ENCODE measurements at places on chromosomes 5 and 9.

- no peak for DNase-seq
Measured at GRCh38 chr5:154044581-154044980, 5.8 kb downstream of the MFAP3 start.

DNA sequence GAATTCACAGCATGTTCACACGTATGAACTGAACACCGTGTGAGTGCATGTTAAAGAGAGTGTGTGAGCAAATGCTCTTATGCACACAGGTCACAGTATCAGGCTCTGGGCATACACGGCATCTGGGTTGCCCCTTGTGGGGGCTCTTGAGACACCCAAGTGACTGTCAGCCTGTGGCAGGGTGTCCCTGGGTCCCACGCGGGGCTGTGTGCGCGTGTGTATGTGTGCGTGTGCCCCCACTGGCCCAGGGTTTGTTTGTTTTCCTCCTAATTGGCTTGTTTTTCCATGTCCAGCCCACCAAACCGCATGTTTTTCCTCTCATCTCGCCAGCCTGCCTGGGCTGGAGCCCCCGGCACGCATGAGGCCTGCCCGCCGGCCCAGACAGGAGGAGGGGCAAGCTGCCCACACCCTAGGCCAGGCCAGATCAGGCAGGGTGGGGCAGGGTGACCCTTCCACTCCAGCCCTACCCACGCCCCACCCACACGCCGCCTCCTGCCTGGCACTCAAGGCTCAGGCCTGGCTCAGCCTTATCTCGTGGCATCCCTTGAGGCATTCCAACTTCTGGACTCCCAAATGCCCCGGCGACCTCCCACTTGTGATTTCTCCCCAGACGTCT lies 28.8 kb downstream of the CNTFR start:
- DNase-seq: no peak

GRCh38 chr5:160260881-160261815 lies 31.8 kb downstream of the FABP6 start:
- no peak for DNase-seq

DNA sequence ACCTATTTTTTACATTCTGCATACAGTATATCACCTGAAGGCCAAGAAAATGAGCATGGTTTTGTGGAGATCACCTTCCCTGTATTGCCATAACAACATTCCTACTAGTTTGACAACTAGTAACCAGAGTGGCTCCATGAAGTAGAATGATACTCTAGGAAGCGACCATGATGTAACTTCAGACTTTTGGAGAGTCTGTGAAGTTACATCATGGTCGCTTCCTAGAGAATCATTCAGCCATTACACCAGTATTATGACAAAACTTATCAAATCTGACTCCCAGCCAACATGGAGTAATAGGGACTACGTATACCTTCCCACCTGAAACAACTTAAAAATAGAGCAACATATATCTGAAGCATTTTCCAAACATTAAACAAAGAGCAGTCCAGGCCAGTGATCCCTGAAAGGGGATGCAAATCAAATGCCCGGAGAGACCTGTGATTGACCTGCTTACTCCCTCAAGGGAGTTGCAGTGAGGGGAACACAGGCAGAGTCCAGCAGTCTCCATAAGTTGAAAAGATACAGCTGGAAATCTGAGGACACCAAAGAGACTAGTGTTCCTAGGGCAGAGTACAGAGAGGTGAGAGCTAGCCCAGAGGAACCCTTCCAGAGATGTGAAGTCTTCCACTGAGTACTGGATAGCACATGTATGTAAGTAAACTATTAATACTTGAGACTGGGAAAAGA lies 7.8 kb downstream of the ECM2 start:
- DNase-seq: no peak
